ENCODE measurements at places on chromosomes 12 and 14.

GRCh38 chr14:77682158-77682553 is 25.7 kb downstream of the ALKBH1 start:
- DNase-seq: no peak

- no peak for DNase-seq
These were observed 31.7 kb downstream of the LRTM2 start for GRCh38 chr12:1852076-1852475.

DNA sequence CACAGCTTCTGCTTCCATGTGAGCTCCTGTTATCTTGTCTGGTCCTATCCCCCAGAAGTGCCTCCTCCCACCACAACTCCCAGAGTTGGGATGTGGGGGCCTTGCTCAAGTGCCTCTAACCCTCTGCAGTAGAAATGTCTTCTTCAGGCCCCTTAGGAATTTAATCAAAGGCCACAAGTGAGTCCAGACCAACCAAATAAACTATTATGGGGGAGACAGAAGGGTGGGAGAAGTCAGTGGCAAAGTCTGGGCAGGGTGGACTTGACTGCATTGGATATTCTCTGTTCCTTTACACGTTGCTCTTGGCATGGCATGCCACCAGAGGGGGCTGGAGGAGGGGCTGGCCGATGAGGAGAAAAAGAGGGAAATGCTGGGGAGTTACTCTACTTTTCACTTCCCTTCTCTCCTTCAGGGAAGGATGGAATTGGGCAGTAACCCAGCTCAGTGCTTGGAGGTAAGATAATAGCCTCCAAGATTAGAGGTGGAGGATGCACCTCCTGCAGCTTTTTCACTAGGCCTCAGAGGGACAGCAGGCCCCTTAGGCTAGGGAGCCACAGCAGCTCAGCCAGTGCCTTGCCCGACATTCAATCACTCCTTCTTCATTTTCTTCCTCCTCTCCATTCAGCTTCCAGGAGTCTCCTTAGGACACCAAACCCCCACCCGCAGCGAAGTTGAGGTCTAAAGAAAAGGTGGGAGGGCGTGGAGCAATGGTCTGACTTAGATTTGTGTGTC is 1.2 kb upstream of the AP1G2 start:
- DNase-seq: no peak

DNA sequence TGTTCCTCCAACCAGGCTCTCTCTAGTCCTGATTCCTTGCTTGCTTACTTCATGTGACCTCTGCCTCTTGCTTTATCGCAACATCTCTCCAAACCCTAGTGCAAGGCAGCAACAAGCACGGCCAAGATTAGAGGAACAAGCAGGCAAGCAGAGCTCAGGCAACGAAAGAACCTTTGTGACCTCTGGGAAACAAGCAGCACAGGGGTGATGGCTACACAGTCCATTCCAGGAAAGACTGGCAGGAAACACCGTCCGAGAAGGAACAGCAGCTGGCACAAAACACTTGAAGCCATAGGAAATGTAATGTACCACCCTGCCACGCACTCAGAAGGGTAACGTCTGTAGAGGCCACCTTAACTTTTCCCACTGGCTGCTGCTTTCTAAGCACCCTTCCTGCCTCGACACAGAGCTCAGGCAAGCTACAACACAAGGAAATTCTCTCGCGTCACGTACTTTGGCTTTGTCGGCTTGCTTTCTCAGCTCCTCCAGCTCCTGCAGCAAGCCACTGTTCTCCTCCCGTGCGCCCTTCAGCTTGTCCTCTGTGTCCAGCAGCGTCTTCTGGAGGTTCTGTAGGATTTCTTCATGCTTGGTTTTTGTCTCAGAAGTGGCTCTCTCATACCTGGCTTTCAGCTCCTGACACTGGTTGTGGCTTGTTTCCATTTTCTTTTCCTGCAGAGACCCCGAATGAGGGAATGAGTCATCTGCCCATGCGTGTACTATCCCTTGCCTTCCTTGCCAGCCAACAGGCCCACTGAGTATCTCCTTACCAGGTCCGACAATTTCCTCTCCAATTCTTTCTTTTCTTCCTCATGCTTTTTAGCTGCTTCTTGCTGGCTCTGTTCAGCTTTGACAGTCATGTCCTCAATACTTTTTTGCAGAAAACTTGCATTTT is 61.4 kb upstream of the VPS33A start:
- DNase-seq: no peak

DNA sequence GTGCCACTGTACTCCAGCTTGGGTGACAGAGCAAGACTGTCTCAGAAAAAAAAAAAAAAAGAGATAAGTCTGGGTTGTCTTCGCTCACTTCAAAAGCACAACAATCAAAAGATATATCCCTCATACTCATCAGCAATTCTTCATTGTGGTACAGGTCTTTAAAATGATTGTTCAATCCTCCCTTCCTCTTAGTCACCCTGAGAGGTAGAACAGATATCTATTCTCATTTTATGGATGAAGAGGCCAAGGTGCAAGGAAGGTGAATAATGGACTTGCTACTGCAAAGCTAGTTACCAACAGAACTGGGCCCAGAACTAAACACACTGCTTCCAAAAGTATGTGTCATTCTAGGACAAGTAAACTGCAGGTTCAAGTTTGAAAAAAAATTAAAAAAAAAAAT is 7.1 kb downstream of the ERG28 start:
- no peak for DNase-seq

GRCh38 chr14:45089813-45090212 is 5.9 kb downstream of the PRPF39 start:
- DNase-seq: peak; percentile 16

- no peak for DNase-seq
These were observed 37.5 kb downstream of the CCER1 start for GRCh38 chr12:90917431-90917830.

DNA sequence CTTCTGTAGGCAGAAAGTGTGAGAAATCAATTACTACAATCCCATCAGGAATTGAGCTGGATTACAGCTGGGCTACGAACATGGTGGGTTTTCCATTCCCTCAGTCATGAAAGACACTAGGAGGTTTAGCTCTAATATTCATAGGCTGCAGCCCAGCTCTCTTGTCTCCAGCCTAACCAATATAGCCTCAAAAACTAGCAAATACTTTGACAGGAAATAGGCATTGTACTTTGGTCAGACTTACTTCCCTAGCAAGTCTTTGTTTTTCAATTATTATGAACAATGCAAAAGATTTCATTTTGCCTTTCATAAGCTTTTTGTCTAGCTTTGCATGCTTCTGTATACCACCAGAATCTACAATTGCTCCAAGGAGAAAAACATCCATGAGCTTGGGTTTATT is 296.2 kb downstream of the GPHN start:
- no peak for DNase-seq

DNA sequence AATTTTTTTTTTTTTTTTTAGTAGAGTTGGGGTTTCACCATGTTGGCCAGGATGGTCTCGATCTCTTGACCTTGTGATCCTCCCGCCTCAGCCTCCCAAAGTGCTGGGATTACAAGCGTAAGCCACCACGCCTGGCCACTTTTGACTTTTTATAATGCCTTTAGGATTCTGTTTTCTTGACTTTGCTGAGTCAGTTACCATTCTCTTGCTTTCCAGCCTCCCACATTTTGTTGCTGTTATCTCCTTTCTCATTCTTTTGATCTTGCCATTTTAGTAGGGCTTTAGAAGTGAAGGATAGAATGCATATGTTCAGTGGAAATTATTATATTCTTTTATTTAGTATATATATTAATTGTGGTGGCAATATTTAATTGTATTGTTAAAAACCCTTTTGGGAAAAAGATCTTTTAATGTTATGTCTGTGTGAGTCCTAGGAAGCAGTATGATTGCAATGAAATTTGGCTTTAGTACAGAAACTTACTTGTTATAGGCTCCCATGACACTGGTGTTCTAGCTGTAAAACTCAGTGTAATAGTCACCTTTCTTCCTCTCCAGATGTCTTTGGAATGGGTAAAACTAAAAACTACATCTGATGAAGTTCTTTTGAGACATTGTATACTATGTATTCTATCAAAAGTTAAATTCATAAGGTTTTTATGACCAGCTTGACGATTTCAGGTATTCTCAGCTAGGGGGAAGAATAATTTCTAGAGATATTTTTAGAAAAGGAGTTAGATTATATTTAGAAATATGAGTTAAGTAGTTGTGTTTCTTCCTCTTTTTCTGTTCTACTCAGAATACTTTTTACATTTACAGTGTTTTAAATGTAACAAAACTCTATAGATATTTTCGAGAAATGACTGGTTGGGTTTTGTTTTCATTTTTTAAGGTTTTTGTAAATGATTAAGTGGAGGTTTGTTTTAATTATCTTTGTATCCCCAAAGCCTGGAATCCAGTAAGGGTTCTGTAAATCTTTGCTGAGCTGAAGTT is 74.7 kb downstream of the APAF1 start:
- DNase-seq: no peak

GRCh38 chr12:64713376-64713775 is 45.8 kb downstream of the GNS start:
- no peak for DNase-seq

DNA sequence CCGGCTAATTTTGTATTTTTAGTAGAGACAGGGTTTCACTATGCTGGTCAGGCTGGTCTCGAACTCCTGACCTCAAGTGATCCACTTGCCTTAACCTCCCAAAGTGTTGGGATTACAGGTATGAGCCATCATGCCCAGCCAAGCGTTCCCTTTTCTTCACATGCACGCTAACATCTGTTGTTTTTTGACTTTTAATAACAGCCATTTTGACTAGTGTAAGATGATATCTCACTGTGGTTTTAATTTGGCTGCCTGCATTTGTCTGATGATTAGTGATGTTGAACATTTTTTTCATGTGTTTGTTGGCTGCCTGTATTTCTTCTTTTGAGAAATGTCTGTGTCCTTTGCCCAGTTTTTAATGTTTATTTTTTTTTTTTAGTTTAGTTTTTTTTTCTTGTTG is 10.2 kb upstream of the YARS2 start:
- no peak for DNase-seq

DNA sequence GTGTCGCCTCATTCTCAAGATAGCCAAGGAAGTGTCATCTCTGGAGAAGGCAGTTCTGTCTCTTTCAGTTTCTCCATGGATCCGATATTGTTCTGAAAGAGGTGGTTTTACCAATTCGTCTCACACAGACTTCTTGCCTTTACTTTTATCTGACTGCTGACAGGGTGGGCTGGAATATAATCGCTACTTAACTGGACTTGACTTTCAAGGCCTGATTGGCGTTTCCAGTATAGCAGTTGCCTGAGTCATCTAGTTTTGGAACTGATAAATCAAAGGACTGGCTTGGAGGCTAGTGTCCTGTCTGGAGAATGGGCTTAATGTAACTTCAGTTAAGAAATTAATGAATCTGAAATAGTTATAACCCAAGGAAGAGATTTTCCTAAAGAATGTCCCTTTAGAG is 21.6 kb downstream of the PRKCH start:
- no peak for DNase-seq

GRCh38 chr12:46303039-46303666 is 34.3 kb upstream of the SLC38A1 start:
- peak; percentile 48 for DNase-seq

- DNase-seq: no peak
These were observed 177.2 kb downstream of the KCNA5 start for GRCh38 chr12:5220835-5221234.

DNA sequence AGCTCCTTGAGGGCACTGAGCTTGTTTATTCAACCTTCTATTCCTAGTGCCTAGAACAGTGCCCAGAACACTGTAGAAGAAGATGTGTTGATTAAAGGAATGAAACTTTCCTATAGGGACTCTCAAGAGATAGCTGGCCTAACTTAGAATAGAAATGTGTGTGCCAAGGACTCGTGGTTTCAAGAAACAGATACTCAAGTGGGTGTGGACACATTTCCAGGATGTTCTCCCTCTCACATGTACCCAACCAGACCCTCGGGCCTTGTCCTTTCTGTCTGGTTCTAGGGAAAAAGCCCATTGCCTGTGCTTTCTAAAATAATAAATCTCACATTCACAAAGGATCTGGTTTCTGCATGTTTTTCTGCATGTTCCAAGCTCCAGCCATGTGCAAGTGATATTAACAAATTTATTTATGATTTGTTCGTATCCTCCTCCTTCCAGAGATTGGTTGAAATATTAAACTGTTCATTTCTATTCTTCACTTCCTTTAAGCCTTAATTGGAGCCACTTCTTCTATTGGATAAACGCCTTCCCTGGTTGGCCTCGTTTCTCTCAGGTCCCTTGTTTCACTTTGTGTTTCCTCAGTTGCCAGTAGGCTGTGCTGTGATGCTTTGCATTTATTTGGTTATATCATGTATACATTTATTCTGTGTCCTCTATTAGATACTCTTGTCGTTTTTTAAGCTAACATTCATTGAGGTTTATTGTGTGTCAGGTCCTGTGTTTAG is 89.8 kb downstream of the CRADD start:
- DNase-seq: peak; percentile 23

GRCh38 chr12:80838708-80839107 is 99.0 kb downstream of the LIN7A start:
- no peak for DNase-seq

GRCh38 chr14:60510254-60510950 is 1.5 kb downstream of the SIX6 start:
- no peak for DNase-seq

GRCh38 chr12:74626397-74626796 is 88.8 kb downstream of the ATXN7L3B start:
- no peak for DNase-seq

Measured in activated CD4-positive, alpha-beta T cell treated with anti-CD3 and anti-CD28 coated beads for 4 hours (primary cell).